ENCODE measurements at places on chromosomes 13 and 19.

DNA sequence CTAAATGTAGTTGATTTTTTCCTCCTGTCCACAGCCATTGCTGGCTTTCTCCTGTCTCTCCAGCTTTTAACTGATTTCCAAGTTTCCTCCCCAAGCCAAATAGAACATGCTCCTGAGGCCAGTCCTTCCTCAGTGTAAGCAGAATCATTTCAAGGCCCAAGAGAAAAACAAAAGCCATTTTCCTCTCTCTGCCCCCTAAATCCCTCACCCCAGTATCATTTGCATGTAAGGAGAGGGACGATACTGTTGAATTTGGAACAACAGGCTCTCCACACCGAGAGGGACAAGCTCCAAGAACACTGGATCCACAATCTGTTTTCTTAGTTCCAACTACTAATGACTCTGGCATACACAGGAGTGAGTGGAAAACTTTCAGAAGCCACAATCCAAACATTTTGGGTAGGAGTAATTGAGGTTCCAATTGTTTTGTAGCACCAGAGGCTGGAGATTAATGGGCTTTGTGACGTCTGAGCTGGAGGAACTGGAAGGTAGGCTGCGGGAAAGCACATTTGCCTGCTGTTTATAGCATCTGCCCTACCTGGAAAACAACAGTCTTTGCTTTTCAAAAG is 156.8 kb downstream of the FLT1 start:
- no peak overlapping the region for H3K4me3 ChIP-seq
- no peaks in the 10 kb centered on the region for H3K36me3 ChIP-seq
- no peak overlapping the region for H3K27ac ChIP-seq
- no peaks in the 10 kb centered on the region for H3K27me3 ChIP-seq
- peaks cover 29% of the 10 kb centered on the region for H3K4me1 ChIP-seq
- DNase-seq: no peak

- peak overlapping the region; percentile 76 for H3K4me3 ChIP-seq
- DNase-seq: no peak
- H3K27ac ChIP-seq: peak overlapping the region; percentile 65
- no peaks in the 10 kb centered on the region for H3K27me3 ChIP-seq
- peaks cover 12% of the 10 kb centered on the region for H3K36me3 ChIP-seq
- H3K4me1 ChIP-seq: 0 out of 2 replicates have a peak, but pooled peaks cover 2% of the 10 kb centered on the region
Observed at GRCh38 chr19:18558604-18559003, 934 bp downstream of the KXD1 start.

DNA sequence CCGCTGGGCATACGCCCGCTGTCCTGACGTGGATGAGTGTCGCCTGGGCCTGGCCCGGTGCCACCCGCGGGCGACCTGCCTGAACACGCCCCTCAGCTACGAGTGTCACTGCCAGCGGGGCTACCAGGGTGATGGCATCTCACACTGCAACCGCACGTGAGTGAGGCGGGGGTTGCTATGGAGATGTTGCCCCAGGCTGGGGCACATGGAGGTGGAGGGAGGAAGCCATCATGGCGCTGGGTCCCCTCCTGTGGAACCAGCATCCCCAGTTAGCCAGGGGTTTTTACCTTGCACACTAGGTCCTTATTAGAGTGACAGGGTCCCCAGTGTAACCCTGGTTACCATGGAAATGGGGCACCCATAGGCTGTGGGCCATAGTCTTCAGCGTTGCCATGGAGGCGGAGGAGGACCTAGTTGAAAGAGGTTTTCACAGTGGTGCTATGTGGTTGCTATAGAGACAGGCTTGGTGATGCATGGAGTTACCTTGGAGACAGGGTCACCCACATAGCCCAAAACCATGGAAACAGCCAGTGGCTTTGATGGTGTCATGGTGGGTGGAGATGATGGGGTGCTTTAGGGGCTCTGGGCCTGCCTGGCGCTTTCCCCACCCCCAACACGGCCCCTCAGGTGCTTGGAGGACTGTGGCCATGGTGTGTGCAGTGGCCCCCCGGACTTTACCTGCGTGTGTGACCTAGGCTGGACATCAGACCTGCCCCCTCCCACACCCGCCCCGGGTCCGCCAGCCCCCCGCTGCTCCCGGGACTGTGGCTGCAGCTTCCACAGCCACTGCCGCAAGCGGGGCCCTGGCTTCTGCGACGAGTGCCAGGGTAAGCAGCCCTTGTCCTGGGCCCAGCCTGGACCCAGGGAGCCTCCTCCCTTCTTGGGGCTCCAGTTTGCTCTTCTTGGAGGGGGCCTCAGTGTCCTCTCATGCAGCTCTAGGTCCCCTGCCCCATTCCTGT is 27.1 kb downstream of the MEGF8 start:
- no peak overlapping the region for H3K4me3 ChIP-seq
- H3K27me3 ChIP-seq: no peaks in the 10 kb centered on the region
- DNase-seq: peak; percentile 8
- no peak overlapping the region for H3K27ac ChIP-seq

DNA sequence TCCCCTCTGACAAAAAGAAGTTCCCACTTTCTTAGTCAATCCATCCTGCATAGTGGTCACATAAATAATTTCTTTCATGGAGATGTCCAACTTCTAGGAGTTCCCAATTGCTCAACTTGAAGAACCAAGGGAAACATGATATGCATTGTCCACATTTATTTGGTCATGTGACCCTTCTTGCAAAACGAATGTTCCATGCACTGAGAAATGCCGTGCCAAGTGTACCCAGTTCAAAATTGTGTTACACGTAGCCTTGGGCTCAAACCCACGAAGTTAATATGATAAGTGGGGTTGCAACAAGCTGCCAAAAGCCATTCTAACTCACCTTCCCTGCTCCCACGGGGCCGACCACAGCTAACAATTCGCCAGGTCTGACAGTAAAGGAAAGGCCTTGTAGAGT is 113.1 kb downstream of the ABCC4 start:
- peaks cover 27% of the 10 kb centered on the region for H3K36me3 ChIP-seq
- H3K4me1 ChIP-seq: peaks cover 9% of the 10 kb centered on the region
- no peak overlapping the region for H3K4me3 ChIP-seq
- H3K27ac ChIP-seq: no peak overlapping the region
- no peaks in the 10 kb centered on the region for H3K27me3 ChIP-seq
